Inflammatory macrophage treated with lipopolysaccharide for 4 hours (primary cell): ENCODE measurements at places on chromosomes 5 and 9.
A peak's percentile ranks its signal among the peaks of the same experiment; 100 is the strongest.

GRCh38 chr9:99253772-99254431 is 31.8 kb downstream of the SEC61B start:
- DNase-seq, result peak; percentile 93

GRCh38 chr5:80798633-80799032 is 143.8 kb upstream of the DHFR start:
- DNase-seq, result no peak

DNA sequence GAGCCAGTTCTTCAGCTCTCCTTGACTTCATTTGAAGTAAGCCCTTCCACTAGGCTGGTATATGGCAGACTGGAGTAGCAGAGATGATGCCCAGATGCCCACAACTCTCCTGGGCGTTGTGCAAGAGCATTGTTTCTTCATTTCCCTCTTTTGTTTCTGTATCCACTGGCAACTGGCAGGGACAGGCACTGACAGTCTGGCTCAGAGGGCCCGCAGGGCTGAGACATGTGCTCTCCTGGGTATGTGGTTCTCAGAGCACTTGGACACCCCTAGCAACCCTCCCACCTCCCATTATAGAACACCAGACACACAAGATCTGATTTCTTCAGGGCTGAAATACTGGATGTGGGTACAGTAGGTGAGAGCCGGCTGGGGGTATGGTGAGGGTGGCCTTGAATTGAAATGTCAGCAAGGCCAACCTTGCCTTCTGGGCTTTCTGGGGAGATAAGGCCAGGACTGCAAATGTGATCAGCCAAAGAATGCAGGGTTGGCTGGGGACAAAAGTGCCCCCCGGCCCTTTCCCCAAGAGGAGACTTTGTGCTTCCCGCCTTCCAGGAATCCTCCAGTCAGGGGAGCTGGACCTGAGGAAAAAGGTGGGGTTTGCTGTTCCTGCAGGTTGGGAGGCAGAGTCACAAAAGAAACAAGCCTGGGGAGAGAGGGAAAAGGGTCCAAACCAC is 28.6 kb upstream of the CTNNA1 start:
- DNase-seq, result peak; percentile 83

DNA sequence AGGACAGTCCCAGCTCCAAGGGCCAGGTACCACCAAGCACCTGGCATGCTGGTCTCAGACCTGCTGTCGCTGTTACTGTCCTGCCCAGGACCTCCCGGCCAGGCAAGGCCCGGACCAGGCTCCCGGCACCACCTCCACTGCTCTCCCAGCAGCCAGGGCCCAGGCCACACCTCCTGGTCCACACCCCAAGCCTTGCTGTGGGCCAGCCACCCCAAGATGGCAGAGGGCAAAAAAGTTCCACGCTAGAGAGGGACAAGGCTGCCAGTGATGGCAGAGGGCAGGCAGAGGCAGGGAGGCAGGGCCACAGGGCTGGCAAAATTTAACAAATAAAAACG is 1.1 kb downstream of the DNLZ start:
- DNase-seq, result no peak

DNA sequence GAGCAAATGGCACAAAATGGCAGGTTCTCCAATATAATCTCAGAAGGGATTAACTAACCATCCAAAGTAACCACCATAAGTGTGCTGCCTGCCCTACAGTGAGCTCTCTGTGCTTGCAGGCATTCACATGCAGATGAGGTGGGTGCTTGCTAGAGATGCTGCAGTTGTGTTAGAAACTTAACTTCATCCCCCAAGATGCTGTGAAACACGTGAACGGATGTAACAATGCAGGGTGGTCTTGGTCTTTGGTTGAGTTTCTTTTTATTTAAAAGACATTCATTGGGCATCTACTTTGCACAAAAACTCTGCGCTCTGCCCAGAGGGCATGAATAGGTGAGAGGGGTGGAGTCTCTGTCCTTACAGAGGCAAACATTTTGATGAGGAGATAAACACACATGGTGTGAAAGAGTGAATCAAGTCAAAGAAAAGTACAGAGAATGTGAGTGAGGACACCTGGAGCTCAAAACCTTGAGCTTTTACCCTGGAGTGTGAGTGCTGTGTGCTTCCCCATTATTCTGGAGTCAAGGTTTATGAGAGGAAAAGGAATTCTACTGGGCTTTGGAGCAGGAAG is 143.9 kb upstream of the DAP start:
- DNase-seq, result no peak

DNA sequence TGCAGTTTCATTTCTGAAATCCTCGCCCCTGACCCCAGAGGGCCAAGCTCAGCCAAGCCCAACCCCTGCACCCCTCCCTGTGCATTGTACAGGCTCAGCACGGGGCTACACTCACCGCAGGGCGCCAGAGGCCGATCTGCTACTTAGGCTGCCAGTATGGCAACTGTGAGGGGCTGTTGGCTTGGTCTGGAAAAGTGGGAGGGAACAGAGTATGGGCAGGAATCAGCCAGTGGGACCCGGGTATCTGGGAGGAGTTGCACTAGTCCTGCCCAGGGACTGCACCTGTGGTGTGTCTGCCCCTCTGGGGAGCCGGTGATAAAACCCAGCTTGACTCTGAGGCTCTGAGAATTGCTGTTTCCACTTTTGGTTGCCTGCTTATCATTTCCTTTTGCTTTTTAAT is 167.4 kb upstream of the KIF2A start:
- no peak for DNase-seq
